DMS53 (cell line): ENCODE measurements at places on chromosomes 6 and 20.
A peak's percentile ranks its signal among the peaks of the same experiment; 100 is the strongest.

GRCh38 chr6:167407239-167408064 is 82.6 kb downstream of the TTLL2 start:
- DNase-seq, result no peak

- DNase-seq, result peak; percentile 3
These were observed 43.3 kb upstream of the PHACTR2 start for GRCh38 chr6:143634486-143634885.

DNA sequence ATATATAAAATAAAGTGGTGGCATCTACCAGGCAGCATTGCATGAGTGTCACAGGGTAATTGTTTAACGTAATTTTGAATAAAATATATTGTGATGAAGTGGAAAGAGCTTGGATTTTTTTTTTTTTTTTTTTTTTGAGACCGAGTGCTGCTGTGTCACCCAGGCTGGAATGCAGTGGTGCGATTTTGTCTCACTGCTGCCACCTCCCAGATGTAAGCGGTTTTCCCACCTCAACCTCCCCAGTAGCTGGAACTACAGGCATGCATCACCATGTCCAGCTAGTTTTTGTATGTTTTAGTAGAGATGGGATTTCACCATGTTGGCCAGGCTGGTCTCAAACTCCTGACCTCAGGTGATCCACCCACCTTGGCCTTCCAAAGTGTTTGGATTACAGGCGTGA is 81.1 kb upstream of the SMIM8 start:
- DNase-seq, result peak; percentile 5

DNA sequence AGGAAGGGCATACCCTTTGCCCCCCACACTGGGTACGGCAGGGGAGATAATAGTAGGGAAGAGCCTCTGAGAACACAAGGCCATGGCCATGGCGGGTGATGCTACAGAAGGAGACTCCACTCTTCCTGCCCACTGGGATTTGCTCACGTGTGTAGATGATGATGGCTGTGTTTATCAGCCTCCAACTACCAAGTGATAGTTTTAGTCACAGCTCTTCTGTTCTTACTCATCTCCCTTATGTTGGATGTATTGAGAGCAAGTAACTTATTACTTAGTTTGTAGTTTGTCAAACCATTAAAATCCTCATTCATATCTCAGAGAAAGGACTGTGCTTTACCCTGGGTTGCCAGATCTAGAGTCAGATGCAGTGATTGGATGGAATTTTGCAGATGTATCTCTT is 66.0 kb downstream of the CDH26 start:
- no peak for DNase-seq

DNA sequence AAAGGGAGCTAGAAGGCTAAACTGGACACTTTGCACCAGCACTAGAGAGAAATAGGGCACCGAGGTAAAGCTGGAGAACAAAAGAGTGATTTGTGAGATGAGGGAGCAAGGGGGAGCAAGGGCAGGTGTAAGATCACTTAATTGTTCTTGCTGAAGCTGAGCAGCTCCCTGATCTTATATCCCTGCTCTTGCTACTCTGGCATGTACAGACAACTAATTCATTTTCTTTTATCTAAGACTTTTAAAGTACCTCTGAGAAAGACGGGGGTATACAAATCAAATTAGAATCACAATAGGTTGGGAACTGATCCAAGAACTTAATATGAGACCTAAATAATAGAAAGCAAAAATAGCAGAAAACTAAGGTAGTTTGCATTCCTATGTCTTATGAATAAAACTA is 381.7 kb upstream of the POU3F2 start:
- no peak for DNase-seq

DNA sequence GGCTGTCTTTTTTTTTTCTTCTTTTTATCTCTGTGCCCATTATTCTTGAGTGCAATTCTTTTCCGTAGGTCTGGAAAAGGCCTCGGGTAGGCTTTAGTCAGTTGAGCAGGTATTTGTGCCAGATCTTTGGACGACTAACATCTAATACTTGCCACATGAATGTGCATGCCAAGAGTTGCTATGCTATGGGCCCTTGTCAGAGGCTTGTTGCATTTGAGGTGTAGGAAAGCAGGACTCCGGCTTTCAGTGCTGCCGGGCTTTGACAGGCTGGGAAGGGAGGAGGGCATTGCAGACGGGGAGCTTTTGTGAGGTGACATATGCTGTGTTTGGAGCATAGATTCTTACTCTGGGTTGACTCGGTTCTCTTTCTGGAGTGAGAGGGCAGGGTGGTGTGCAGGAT is 10.2 kb downstream of the LRRC1 start:
- DNase-seq, result no peak

- no peak for DNase-seq
These were observed 359.6 kb downstream of the UTRN start for GRCh38 chr6:144644776-144645175.

GRCh38 chr6:35370785-35371493 is 28.6 kb downstream of the PPARD start:
- no peak for DNase-seq

GRCh38 chr6:21455071-21455470 is 138.5 kb upstream of the SOX4 start:
- no peak for DNase-seq

DNA sequence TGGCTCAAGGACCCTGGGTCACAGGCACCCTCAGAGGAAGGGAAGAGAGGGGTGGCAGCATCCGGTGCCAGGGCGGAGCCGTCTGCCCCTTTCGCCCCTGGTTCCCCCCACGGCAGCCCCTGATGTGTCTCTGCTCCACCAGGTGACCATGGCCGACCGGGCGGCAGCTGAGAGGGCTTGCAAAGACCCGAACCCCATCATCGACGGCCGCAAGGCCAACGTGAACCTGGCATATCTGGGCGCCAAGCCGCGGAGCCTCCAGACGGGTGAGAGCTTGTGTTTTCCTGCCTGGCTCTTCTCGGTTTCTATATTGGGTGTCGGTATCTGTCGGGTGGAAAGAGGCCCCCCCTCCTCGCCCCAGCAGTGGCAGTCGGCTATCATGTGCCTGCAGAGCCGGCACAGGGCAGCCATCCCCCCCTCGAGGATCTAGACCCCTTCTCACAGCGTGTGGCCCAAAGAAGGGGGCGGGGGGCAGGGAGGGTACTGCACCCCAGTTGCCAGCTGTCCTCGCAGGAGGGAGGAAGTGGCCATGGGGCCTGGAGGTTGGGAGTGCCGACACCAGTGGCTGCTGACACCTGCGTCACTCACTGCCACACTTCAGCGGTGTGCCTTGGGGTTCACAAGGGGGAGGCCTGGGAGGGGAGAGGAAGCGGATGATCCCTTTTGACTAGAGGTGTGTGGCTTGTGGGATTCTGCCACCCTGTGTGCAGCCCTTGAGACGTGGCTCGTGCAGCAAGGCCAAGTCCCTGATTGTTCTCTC is 1.5 kb downstream of the RBM38 start:
- peak; percentile 31 for DNase-seq

DNA sequence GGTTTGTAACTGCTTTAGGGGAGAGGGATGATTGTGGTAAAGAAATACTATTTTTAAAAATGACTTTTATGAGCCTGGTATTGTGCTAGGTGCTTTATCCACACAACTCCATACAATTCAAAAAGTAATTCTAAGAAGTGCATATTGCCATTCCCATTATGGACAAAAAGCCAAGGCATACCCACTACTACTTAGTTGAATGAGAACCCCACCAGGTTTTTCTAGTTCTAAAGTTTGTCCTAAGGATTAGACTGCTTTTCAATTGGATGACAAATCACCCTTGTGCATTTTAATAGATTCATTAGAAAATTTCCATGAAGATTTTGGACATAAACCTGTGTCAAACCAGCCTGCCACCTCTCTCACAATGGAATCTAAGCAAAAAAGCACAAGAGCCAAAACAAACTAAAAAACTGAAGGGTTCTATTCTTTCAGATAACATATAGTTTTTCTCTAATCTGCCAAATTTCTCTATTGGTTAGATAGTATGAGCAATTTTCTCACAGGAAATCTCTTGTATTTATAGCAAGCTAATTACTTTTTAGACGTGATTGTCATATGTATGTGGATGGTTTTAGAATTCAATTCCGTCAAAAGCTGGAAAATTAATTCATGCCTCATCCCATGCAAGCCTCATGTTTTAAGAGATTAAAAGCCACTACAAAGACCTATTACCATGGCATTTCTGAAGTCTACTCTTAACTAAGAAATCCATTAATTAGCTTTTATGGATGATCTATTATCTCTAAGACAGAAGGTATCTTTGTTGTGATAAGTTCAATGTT is 325.5 kb downstream of the RNGTT start:
- DNase-seq, result no peak

GRCh38 chr6:3423439-3424184 is 33.2 kb downstream of the SLC22A23 start:
- no peak for DNase-seq

- DNase-seq, result peak; percentile 74
These were observed 17.3 kb upstream of the ID1 start for GRCh38 chr20:31587545-31588389.

- DNase-seq, result no peak
These were observed 18.2 kb downstream of the WRNIP1 start for GRCh38 chr6:2783188-2783963.

DNA sequence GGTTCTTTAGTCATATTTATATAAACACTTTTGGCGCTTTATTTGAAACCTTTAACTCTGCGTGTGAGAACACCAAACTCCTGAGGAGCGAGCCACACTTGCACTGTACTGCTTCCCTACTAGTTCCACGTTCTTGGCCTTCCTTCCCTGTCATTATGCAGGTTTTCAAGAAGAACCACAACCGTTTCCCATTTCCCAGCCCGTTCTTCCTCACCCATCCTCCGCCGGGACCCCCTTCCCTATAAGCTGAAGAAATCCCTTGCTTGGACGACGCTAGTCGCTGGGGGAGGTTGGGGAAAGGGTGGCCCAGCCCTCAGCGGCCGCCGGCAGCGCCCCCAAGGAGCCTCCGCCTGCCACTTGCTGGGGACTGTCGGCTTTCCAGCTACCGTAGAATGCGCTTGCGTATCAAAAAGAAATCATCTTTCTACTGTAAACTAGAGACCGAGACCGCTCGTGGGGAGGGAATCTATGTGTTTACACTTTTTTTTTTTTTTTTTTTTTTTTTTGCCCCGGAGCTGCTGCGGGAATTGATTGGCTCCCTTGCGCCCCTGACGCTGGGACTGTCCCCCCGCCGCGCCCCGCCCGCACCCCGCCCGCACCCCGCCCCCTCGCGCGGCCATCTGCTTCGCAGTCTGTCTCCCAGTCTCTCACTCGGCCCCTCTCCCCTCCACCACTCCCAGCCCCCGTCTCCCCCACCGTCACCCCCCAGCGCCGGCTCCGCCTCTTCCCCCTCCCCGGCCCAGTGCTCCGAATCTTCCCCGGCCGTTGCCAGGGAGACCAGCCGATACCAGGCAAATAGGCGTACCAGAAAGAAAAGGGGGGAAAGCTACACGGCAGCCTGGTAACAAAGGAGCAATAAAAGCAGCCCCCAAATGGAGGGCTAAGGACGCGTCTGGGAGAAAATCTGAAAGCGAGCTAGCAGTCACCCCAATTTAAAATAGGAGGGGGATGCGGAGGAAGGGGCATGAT is 2.3 kb upstream of the MARCKS start:
- DNase-seq, result peak; percentile 97

DNA sequence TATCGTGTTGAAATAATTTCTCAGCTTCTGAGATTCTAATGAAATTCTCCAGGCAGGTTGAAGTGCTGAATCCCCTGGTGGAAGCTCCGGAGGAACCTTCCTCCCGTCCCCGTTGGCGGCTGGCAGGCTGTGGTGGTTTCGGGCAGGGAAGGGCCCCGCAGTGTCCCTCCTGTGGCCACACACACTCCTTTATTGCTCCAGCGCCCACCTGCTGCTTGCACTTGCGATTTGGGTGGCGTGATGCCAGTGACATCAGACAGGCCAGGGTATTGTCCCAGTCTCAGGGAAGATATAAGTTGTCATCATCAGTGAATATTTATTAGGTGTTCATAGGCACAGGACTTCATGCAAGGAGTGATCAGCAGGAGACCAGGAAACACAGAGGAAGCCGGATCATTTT is 530.4 kb downstream of the QKI start:
- DNase-seq, result no peak

DNA sequence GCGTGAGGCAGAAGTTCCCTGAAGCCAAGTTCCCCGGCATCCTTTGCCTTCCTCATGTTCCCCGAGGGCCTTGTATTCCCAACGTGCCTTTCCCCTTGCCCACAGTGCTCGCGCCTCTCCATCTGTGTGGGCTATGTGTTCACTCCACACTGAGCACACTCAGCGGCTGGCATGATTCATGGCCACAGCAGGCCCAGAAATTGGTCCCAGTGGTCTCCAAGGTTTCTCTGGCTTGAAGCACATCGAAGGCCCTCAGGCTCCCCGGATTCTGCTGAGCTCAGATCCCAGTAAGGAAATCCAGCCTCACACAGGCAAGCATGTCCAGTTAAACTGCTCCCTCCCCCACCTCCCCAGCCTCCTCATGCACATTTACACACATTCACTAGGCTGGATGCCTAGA is 123.6 kb downstream of the ISM1 start:
- DNase-seq, result no peak

- no peak for DNase-seq
These were observed 201.5 kb downstream of the ZFAND3 start for GRCh38 chr6:38021029-38021428.

- no peak for DNase-seq
These were observed 3.1 kb downstream of the BPIFB4 start for GRCh38 chr20:33082546-33082945.

- DNase-seq, result no peak
These were observed 276.5 kb downstream of the CDKAL1 start for GRCh38 chr6:20810727-20811108.

DNA sequence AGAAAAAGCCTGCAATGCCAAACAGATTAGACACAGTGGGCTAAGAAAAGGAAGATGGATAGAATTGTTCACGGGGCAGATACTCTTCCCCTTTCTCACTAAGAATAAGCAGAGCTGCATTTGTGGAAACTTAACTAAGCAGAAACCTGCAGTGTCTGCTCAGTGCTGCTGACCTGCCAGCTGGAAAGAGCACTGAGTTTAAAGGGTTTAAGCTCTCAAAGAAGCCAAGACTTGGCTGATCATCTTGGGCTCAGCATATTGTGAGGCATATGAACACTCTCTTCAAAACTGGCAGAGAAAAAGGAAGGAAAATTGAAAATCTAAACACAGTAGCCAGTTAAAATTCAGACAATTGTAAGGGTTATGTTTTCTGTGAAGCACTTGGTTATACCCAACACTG is 711.1 kb upstream of the EPHA7 start:
- DNase-seq, result peak; percentile 8

DNA sequence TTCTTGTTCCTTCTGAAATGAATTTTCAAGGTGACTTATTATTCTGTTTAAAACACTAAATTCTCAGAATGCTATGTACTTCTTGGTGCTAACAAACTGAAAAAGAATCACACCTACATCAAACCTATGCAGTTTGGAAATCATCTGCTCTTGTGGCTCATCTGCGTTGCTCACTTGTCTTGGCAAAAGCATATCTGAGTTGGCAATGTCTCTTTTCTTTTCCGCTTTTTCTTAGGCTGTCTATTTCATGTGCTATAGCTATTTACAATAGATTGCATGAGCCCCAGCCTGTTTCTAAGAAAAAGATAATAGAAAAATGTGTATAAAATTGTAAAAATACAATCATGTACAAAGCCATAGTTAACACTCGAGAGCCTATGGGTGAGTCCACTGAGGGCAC is 348.9 kb upstream of the AGPAT4 start:
- no peak for DNase-seq

DNA sequence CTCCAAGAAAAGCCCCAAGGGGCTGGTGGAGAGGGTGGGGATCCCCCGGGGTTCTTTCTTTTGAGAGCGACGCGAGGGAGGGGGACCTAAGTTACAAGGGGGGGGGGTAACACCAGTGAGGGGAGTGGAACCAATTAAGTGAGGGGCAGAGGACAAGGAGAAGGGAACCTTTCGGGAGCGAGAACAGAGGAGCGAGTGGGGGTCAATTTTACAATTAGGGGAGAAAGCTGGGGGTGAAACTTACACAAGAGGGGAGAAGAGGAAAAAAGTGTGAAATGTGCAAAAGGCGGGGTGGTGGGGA is 548 bp downstream of the SALL4 start:
- no peak for DNase-seq

- peak; percentile 2 for DNase-seq
These were observed 227.7 kb downstream of the MEI4 start for GRCh38 chr6:77880501-77880900.
